ENCODE measurements at places on chromosomes 7 and 10. TPM values are rescaled to one million over a fixed set of nuclear protein-coding genes. Genes with fewer than 3 reads are reported as not detected.

- DNase-seq = no peak
Measured at GRCh38 chr10:110151467-110151866, 55.9 kb upstream of the MXI1 start.

The CPN1 gene
- total RNA-seq = not detected

- no peak for DNase-seq
Measured at GRCh38 chr10:14858338-14858960, 20.2 kb upstream of the SUV39H2 start.

- no peak for DNase-seq
Measured at GRCh38 chr10:78829565-78829964, 239.2 kb upstream of the ZMIZ1 start.

GRCh38 chr7:142401951-142402350 lies 144.1 kb upstream of the PRSS58 start:
- DNase-seq = no peak

The FKBP9 gene
- 0.58 TPM for total RNA-seq
